ENCODE measurements at places on chromosomes 7 and 10.
A peak's percentile ranks its signal among the peaks of the same experiment; 100 is the strongest.

GRCh38 chr7:7924303-7924702 is 44.3 kb upstream of the GLCCI1 start:
- DNase-seq: no peak

- DNase-seq: no peak
These were observed 14.3 kb downstream of the BPGM start for GRCh38 chr7:134660961-134661376.

GRCh38 chr7:77830649-77831355 is 32.2 kb downstream of the PHTF2 start:
- DNase-seq: no peak

DNA sequence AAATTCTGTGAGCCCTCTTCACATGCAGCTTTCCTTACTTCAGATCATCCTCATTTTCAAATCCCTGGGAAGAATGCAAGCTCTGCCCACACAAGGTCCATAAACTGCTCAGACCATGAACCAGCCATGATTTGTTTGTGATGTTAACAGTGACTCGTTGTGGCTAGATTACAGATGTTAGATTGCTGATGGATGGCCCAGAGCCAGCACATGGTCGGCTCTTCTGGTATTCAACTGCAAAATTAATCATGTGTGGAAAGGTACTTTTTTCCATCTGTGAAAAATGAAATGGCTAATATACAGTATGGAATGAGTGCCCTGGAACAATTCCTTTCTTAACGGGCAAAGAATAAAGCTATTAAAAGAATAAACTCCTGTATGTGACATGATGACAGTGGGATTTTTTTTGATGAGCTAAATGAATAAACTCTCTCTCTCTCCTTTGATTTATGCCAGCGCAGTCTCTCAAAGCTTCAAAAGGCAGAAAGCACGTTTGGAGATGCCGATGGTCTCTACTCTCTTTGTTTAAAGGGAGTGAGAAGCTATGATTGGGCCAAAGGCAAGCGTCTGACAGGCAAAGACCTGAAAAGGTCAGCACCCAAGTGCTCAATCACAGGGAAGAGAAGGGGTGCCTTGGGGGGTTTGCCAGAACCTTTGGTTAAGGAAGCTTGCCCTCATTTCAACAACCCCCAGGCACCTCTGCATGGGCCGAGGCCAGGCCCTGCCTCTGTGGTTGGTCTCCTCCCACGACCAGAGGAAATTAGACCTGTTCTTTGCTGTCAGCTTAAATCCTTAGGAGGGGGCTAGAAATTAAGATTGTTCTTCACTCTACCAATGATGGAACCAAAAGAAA is 444.0 kb upstream of the NFE2L3 start:
- DNase-seq: no peak

- no peak for DNase-seq
These were observed 413.1 kb upstream of the VSTM2A start for GRCh38 chr7:54129035-54129434.

DNA sequence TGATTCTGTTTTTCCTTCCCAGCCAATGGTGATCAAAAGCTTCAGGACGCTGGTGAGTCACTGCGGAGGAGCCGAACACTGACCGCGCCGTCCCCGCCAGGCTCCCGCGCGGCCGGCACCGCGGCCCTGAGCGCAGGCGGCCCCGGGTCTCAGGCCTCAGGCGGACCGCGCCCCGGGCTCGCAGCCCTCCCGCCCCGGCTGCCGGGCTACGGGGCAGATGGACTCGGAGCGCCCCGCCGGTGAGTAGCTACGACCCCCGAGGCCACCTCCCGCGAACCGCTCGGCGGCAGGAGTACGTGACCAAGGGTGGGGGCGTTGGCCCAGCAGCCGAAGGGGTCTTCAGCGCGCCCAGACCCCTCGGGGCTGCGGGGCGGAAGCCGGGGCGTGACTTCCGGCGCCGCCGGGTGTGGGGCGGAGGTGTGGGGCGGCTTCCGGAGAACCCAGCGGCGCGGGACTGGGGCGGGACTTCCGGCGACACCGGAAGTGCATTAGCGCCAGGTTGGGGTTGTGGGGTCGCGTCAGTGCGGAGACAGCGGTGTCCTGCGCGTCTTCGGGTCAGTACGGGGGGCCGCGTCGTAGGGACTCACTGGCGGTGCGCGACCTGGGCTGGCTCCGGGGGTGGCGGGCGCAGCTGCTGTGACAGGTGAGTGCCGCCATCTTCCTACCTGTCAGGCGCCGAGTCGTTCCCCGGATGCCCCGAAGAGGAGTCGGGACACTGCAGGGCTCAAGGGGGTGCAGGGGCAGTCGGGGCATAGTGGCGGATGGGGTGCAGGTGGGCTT is at the start of gene WDR37:
Gene WDR37 (plus strand): TSS at position 60 of the 780 bp plus-strand sequence. CDS start 15,771 bp downstream, outside the sequence.
- peak; percentile 56 for DNase-seq

DNA sequence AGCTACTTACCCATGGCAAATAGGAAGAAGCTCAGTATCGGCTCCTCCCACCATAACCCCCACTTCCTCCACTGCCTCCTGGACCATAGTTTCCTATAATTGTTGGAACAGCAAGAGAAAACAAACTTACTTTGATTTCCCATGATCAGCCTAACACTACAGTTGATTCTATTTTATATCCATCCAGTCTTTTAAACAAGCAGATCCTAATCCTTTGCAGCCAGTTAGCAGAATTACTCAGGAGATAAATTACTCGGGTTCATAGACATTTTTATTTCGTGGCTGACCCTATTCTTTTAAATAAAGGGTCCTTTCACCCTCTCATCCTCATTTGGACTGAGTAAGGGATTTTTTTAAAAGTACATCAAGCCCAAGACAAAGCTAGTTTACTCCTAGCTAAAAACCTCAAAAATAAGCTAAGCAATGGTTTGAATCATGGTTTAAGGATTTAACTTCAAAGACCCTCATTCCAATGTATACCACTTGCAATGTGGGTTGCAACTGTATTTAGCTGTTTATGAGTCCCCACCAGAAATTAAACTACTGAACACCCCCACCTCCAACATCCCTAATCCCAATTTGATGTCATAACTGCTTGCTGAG is 8.0 kb downstream of the HNRNPA2B1 start:
- no peak for DNase-seq

DNA sequence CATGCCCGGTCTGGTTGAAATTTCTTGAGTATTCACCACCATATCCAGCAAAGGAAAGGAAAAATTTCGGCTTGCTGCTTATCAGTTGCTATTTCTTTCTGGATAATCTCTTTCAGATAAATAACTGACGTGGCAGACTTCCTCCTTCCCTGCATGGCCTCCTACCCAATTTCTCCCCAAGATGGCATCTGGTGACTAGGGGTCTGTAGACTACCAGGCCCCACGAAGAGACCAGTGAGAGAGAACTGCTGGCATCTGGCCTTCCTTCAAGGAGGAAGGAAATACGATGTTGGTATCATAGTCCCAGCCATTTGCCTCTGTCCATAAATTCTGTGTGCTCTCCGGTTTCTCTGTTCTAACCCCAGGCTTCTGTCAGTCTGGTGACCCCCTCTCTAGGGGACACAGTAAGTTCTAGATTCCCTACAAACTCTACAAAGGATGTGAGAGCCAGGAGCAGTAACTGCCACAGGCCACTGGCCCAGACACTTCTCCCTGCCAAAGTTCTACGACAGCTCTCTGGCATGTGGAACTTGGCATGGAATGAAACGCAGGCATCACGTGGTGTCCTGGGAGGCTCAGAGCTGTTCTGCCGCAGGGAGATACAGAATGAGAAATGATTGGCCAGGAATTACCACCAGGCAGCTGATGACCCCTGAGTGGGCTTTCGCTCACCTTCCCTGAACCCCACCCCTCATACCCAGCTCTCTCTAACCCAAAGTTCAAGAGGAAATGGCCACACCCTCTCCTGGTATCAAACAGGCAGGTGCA is 30.0 kb upstream of the MSRB2 start:
- peak; percentile 67 for DNase-seq

- no peak for DNase-seq
These were observed 15.8 kb downstream of the CALD1 start for GRCh38 chr7:134795231-134795630.

DNA sequence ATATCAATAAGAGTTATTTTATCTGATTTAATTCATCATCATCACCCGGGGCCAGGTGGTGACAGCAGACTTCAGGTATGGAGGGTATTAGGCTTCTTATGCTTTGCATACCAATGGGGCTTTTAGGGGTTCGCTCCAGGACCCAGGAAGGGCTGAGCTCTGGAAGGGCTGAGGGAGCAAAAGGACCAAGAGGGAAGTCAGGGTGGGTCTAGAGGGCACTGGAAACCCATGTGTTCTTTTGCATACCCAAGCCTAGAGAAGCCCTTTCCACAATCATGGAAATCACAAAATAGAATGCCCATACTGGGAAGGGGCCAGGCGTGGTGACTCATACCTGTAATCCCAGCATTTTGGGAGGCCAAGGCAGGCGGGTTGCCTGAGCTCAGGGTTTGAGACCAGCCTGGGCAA is 30.9 kb upstream of the VCL start:
- peak; percentile 53 for DNase-seq

- DNase-seq: no peak
These were observed 576.8 kb upstream of the LRRTM3 start for GRCh38 chr10:66349076-66349475.

DNA sequence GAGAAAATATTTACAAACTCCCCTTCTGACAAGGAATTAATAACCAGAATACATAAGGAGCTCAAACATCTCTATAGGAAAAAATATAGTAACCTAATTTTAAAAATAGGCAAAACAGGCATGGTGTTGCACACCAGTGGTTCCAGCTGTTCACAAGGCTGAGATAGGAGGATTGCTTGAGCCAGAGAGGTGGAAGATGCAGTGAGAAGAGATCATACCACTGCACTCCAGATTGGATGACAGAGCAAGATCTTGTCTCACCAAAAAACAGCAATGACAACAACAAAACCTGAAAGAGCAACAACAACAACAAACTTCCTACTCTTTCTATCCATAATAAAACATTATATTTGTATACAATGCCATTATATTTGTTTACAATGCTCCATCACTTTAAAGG is 304.4 kb upstream of the CNTNAP2 start:
- no peak for DNase-seq

- no peak for DNase-seq
These were observed 234.0 kb downstream of the SKAP2 start for GRCh38 chr7:26630361-26630760.

- no peak for DNase-seq
These were observed 499.9 kb downstream of the AUTS2 start for GRCh38 chr7:70098133-70098561.

DNA sequence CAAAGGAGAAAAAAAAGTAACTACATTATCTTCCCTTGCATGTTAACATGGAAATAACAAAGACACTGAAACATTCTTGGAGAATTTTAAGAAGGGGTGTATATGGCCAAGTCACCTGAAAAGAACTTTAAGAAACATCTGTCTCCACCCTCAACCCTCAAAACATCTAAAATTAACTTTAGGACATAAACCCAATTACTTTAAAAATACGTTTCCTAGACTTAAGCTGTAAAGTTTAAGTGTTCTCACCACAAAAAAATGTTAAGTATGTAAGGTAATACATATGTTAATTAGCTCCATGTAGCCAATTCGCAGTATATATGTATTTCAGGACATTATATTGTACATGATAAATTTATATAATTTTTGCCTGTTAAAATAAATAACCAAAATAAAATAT is 71.1 kb upstream of the GLCCI1 start:
- DNase-seq: no peak

- DNase-seq: peak; percentile 53
These were observed 109.2 kb downstream of the DPY19L1 start for GRCh38 chr7:34928052-34928451.

DNA sequence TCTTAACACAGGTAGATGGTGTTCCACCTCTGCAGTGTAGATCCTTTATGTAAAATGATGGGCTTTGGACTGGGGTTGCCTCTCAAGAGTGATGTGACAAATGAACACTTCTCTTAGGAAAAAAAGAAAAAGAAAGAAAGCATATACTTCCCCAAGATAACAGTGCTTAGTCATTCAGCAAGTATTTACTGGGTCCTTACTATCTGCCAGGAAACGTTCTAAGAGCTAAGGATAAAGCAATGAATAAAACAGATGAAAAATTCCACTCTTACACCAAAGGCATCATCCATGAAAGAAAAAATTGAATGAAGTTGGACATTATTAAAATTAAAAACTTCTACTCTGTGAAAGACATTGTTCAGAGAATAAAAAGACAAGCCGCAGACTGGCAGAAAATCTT is 177.3 kb downstream of the C7orf25 start:
- DNase-seq: peak; percentile 24

GRCh38 chr7:77337456-77337990 is 78.6 kb downstream of the GSAP start:
- no peak for DNase-seq

- no peak for DNase-seq
These were observed 55.4 kb downstream of the MAP3K8 start for GRCh38 chr10:30489346-30489745.

GRCh38 chr7:113144817-113145216 is 26.5 kb upstream of the SMIM30 start:
- DNase-seq: no peak

Measured in PC-3 (cell line).